ENCODE measurements at places on chromosomes 12 and 14.

GRCh38 chr12:107091381-107091780 lies 2.0 kb downstream of the CRY1 start:
- DNase-seq: no peak

GRCh38 chr12:66398931-66399910 lies 96.9 kb downstream of the HELB start:
- no peak for DNase-seq

DNA sequence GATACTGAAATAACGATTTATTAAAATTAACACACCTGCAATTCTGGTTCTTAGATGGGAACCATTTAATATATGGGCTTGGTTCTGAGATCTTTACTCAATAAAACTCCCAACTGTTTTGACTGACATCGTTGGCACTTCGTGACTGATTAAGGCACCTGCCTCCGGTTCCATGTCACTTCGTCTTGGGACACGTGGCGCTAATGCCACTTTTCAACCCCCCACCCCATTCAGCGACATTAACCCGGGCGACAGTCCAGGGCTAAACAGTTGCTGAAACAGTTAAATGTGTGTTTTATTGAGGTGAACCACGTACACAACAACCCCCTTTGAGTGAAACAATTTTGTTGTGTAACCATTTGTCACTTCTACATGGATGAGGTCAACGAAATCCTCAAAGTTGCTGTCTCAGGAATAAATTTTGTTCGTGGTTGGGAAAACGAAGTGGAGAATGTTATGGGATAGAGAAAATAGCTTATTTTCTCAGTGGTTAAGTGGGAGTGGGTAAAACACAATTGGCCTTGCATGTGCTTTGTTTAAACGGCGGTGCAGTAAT lies 9.9 kb upstream of the SLC38A2 start:
- DNase-seq: no peak

DNA sequence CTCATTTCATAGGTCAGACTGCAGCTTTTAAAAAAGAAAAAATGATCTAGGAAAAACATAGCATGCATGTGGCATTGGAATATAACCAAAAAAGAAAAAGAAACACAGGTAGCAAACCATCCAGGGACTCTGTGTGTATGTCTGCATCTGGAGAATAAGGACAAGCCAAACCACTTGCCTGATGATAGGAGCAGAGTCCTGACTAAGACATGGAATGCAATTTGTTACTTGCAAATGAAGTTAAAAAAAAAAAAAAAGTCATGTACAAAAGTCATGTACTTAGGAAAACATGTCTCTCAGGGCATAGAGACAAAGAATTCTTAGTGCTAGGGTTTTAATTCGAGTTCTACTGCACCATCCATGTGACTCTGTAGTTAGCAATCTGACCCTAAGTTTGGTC lies 15.9 kb downstream of the TSPAN11 start:
- no peak for DNase-seq

DNA sequence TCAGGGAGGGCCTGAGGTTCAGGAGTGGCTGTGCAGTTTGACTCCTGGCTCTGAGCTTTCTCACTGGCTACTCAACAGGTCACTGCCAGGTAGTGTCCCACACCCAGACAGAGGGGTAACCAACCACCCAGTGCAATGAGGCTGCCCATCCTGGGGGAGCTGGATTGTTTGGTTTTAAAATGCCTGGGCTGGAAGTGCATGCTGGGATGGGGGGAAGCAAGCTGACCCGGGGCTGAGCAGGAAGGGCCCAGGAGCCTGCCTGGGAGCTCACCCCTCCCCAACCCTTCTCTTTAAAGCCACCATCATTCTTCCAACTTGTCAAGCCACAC lies 12.6 kb upstream of the ABHD12B start:
- no peak for DNase-seq

- DNase-seq: no peak
These were observed 84.4 kb downstream of the GALC start for GRCh38 chr14:87908550-87908949.

DNA sequence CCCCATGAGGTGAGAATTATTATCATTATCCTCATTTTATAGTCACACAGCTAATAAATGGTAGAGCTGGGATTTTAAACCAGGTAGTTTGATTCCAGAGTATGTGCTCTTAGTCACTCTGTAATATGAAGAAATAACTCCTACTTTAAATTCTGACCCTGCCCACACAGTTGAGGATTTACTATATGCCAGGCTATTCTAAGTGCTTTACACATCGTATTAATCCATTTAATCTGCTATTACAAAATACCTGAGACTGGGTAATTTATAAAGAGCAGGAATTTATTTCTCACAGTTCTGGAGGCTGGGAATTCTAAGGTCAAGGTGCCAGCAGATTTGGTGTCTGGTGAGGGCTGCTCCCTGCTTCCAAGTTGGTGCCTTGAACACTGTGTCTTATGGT lies 19.6 kb upstream of the WIF1 start:
- no peak for DNase-seq

DNA sequence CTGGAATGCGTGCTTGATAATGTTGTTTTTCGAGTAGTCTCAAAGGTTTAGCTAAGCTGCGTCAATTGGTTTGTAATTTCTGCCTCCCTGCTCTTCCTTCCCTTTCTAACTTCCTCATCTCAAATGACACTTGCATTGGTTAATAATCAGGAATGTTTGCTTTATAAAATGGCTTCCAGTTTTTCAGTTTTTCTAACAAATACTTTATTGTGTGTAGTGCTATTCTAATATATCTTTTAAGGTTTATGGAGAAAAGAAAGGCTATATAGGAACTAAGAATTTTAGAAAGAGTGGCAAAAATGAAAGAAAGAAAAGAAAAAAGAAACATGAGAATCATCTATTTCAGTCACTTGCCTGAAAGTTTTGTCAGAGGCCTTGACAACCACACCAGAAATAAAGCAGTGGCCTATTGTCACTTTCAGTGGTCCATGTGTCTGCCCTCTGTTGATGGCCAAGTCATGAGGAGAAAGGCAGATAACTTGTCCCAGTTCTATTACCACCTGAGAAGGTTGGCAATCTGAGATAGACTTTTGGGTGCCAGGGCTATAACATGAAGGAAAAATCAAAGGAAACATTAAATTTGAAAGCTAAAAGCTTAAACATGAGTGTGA lies 221.9 kb upstream of the KITLG start:
- no peak for DNase-seq

DNA sequence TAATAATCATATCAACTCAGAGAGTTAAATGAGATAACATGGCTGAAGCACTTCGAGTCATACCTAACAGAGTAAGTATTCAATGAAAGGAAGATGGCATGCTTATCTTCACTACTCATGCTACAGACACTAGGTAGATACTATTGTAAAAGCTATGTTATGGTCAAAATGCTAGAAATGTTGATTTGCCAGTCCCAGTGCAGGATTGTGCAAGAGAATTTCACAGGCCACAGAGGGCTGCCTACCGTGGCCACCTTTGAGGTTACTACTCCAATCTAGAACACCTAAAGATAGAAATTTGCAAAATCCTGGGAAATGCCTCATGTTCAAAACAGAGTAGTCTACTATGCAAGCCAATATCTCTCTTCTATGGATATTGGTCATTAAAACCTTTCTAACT lies 75.3 kb upstream of the PLEKHG7 start:
- no peak for DNase-seq

DNA sequence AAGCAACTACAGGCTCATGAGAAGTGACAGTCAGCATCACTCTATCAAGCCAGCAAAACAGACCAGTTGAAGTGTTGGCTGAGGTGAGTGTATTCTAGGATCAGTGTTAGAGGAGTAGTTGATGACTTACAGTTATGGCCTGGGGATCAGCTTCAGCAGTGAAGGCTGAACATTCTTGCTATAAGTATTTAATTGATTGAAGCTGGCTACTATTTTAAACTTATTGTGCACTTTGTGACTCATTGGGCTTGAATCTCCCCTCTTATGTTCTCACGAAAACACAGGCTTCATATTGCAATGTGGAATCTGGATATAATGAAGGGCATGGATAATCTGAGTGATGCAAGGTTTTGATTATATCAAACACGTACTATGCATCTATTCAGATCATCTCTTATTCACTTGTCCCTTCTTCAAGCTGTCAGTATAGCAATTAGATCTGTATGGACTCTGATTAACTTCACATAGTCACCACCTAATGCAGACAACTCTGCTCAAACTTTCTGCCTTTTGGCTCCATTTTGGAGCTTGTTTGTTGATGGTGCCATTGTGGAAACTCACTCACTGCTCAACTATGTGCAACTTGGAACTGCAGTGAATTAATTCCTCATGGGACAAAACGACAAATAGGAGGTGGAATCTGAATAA lies 309.2 kb downstream of the SLC16A7 start:
- no peak for DNase-seq

DNA sequence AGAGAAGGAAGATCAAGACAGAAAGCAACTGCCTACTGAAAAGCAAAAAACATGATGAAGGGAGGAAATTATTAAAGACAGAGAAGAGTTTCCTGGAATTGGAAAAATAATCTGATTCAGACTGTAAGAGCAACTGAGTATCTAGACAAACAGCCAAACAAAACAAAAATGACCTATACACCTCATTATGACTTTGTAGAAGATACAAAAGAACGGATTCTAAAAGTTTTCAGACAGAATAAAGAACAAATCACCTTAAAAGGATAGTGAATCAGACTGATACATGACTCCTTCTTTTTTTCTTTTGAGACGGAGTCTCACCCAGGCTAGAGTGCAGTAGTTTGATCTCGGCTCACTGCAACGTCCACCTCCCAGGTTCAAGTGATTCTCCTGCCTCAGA lies 10.4 kb downstream of the OSBPL8 start:
- no peak for DNase-seq
